NCI-H1048 (cell line): ENCODE measurements at places on chromosomes 7 and 10.

- DNase-seq, result no peak
Observed at GRCh38 chr7:4486907-4487306, 195.2 kb upstream of the FOXK1 start.

DNA sequence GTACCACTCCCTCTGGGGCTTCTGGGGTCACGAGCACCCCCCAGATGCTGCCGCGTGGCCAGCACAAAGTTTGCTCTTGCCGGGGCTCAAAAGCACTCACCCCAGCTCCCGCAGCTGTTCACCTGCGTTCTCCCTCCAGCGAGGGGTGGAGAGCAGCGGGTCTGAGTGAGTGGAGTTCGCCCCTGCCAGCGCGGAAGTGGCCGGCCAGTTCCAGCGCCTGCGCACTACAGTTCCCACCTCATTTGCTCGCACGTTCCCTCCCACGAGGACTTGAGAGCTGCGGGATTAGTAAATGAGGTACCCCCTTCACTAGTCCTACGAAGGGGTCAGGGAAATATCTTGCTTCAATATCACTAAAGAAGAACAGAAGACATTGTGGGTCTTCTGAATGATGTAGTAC is 24.3 kb upstream of the LRRC72 start:
- no peak for DNase-seq

DNA sequence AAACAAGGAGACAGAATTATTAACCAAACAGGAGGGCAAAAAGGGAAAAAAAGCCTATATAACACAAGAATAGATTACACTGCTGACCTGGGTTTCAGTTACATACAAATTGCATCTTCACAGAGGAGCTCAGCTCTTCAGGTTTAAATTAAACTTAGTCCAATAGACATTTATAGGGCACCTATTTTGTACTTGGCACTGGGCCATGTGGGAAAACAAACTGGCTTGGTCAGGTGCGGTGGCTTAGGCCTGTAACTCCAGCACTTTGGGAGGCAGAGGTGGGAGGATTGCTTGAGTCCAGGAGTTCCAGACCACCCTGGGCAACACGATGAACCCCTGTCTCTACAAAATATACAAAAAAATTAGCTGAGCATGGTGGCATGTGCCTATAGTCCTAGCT is 62.3 kb upstream of the CCDC6 start:
- DNase-seq, result no peak

- no peak for DNase-seq
Observed at GRCh38 chr10:34494012-34494411, 321.1 kb downstream of the PARD3 start.

- no peak for DNase-seq
Observed at GRCh38 chr7:137923380-137923779, 76.6 kb upstream of the DGKI start.

DNA sequence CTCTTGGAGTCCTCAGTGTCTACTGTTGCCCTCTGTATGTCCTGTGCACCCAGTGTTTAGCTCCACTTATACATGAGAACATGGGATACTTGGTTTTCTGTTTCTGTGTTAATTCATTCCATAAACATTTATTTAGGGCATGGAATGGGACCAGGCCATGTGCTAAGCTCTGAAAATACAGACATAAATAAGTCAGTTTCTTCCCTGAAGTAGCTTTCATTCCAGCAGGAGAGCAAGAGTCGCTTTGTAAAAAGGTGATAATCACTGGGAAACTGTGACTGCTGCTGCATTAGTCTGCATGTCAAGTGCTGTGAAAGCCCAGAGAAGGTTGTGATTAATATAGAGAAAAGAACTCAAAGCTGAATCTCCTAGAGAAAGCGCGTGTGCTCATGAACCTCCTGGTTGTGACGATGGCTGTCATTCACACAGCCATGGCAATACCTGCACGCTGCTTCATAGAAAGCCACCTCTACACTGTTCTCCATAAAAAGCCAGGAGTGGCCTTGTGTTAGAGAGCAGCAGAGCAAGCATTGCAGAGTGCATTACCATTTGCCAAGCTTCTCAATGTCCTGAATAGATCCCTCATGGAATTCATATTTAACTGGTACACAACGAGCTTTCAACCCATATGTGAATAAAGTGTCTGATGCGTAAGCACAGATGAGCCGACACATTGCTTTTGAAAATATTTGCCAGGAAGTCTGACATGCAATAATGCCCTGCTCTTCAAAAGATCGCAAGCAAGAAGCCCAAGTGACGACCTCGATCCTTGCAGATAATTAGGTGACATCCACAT is 30.6 kb upstream of the PITRM1 start:
- no peak for DNase-seq

GRCh38 chr10:108850138-108850854 is 1073.0 kb downstream of the XPNPEP1 start:
- no peak for DNase-seq

GRCh38 chr7:142499635-142500034 is 241.8 kb upstream of the PRSS58 start:
- DNase-seq, result no peak

DNA sequence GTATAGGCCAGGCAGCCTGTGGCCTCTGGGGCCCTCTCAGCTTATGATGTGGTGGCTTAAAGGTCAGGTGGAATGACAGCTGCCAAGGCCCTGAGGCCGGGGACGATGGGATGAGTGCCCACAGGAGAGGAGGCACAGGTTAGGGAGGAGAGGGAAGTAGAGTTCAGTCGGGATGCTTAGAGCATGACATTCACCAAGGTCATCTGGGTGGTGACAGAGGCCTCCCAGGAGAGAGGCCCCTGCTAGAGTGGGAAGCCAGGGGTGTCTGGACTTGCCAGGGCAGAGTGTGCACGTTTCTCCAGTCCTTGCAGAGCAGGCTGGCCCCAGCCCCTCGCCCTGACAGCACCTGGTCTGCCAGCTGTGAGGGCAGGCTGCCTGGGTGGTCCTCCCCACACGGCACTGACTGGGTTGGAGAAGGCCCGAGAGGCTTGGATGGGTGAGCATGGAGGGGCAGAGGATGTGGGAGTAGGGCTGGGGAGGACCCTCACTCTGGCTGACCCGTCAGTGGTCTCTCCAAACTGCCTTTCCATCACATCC is 1.5 kb downstream of the CALHM1 start:
- DNase-seq, result no peak

GRCh38 chr10:31064348-31064747 is 32.7 kb upstream of the ZNF438 start:
- DNase-seq, result no peak

DNA sequence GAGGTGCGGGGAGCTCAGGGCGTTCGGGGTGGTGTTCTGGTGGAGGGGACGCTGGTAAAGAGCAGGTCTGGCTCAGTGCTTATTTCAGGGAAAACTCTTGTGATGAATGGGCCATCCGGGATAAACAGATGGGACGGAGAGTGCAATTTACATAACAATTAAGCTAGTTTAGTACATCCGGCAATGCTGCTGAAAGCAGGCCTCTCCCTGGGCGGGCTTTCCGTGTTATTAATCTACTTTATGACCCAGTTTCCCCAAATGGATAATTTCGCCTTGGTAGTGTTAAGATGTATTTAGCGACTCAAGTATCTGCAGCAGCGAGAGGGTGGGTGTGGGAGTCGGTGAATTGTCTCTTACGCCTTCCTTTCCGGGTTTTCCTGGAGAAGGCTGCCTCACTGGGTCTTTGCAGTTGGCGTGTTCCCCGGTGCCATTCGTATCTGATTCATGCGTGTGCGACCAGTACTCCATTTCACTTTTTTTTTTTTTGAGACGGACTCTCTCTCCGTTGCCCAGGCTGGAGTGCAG is 25.2 kb downstream of the FOXK1 start:
- DNase-seq, result no peak

GRCh38 chr10:118832241-118832651 is 77.5 kb upstream of the CACUL1 start:
- DNase-seq, result no peak

DNA sequence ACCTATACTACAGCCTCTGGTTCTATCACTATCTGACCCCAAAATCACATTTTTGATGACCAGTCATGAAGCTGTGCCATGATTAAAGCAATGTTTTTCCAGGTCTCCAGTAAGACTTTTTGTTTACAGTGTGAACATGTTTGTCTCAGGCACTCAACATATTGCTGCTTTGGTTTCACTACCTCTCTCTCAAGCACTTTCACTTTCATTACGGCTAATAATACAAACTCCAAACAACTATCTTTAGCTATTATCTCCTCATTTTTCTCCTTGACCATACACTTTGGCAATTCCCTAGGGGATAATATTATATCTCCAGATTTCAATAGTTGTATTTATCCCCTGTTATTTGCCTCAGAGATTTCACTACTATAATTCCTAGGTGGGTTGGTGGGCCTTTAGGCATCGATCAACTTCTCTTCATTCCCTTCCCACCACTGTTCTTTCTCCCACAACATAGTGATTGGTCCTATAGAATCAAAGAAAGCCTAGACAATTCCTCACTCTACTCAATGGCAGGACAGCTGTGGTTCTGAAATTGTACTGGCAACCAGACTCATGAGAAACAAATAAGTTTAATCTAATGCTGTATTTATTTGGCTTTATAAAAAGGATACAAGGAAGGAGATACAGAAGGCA is 261.4 kb upstream of the ZWINT start:
- DNase-seq, result no peak

GRCh38 chr7:157657741-157658740 is 321.2 kb downstream of the DNAJB6 start:
- DNase-seq, result no peak

- no peak for DNase-seq
Observed at GRCh38 chr10:34252111-34252510, 563.0 kb downstream of the PARD3 start.

DNA sequence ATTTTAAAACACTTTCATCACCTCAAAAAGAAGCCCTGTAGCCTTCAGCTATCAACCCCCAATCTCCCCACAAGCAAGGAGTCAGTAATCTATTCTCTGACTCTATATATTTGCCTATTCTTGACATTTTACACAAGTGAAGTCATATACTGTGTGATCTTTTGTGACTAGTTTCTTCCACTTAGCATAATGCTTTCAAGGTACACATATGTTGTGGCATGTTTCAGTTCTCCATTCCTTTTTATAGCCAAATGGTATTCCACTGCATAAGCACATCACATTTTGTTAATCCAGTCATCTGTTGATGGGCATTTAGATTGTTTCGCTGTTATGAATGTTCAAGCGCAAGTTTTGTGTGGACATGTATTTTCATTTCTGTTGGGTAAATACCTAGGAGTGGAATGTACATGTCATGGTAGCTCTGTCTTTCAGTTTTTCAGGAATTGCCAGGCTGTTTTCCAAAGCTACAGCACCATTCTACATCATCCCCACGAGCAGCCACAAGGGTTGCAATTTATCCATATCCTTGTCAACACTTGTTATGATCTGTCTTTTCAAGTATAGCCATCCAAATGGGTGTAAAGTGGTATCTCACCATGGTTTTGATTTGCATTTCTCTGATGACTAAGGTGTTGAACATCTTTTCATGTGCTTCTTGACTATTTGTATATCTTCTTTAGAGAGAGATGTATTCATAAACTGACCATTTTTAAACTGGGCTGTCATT is 405.6 kb downstream of the KCNMA1 start:
- no peak for DNase-seq

- no peak for DNase-seq
Observed at GRCh38 chr10:98293550-98294269, 25.7 kb upstream of the LOXL4 start.

- no peak for DNase-seq
Observed at GRCh38 chr7:117143066-117143465, 179.8 kb downstream of the WNT2 start.

- DNase-seq, result no peak
Observed at GRCh38 chr10:121459622-121460453, 138.4 kb downstream of the FGFR2 start.

GRCh38 chr10:120429395-120429794 is 27.6 kb upstream of the PLPP4 start:
- DNase-seq, result no peak

GRCh38 chr7:122515404-122515803 is 183.5 kb downstream of the RNF133 start:
- DNase-seq, result no peak

DNA sequence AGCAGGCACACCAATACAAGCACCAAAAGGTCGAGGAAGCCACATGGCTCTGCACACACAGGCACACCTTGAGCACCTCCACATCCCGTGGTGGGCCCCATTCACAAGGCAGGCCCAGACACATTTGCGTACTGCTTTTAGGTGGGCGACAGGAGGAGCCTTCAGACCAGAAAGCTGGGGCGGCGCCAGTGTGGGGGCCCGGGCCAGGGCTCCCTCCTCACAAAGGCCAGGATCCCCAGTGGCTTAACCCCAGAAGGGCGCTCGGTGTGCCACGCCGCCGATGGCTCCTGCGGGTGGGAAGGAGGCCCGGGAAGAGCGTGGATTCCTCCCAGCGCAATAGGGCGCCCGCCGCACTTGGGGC is 2.8 kb upstream of the SMARCD3 start:
- DNase-seq, result no peak

GRCh38 chr7:67505449-67505848 is 508.8 kb downstream of the TYW1 start:
- DNase-seq, result no peak

DNA sequence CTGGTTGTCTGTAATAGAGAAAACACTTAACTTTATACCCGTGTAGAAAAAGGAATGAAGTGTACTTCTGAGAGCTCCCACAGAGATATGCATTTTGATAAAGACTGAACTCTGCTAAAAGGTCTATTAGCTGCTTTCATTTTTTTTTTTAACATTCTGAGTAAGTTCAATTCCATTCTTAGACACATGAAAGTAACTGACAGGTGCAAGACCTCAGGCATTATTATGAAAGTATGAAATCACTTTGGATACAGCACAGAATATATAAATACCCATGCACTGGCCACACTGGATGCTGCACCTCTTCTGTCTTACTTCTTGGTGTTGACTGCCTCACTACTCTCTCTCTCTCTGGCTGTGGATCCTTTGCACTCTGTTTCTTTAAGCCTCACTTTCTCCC is 46.2 kb downstream of the VWDE start:
- DNase-seq, result no peak

- no peak for DNase-seq
Observed at GRCh38 chr7:143510854-143511592, 33.4 kb downstream of the TAS2R41 start.

DNA sequence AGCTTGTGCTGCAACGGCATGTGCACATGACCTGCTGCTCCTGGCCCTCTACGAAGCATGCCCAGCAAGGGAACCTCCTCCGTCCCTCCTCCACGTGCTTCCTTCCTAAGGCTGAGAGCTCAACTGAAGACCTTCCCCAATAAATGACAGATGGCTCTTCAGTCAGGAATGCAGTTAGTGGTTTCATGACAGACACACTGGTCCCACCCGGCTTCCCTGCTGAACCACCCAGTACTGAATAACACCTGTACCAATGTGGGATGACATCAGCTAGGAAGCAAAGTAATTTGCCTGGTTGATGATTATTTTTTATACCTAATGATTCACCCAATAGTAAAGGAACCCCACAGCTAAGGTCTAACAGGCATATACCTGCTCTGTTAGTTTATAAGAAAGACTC is 69.1 kb downstream of the SCRN1 start:
- no peak for DNase-seq

- DNase-seq, result no peak
Observed at GRCh38 chr10:86411281-86411841, 44.8 kb upstream of the GRID1 start.

DNA sequence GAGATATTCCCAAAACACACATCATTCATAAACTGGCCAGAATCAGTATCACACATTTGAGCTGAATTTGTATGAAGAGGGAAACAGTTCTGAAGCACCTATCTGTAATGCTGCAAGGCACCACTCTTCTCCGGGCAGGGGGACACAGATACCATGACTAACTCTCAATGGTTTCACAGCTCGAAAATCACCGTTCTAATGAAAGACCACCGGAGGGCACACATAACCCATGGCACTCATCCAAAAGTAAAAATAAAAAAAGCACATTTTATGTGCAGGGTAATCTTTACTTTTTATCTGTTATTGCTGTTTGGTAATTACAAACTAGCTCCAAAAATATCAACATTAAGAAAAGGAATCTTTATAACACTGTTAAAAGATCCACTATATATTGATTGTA is 137.5 kb downstream of the PARD3 start:
- DNase-seq, result no peak
